AG04450 (cell line): ENCODE measurements at places on chromosomes 13 and 19.

DNA sequence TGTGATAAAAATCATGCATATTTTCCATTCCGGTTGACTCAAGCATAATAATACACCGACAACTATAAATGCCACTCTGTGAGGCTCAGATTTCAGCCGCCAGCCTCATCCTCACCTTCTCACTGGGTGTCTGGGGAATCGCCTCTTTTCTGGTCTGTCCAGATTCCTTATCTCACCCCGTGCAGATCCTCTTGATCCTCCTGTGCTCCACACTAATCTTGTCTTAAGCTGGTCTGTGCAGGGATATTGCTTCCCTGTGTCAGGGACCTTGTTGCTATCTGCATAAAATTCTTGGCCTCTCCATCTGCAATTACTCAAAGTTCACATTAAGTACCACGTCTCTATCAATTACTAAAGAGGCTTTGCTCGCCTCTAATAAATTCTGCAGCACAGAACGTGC is 116.6 kb upstream of the SPACA7 start:
- DNase-seq = no peak

DNA sequence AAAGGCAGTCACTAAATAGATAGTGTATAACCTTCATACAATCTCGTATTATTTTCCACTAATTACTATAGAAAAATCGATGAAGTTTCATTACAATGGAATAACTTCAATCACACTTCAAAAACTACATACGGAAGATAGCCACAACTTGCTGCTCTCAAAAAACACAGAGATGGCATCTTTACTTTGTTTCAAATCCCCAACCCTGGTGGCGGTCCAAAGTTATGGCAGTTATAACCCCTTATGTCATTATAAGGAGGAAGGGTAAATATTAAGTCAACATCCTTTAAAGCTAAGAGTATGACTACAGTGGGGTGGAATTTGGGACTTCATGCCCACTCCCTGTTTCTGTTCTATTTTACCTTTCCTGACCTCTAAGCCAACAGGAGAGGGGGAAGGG is 146.5 kb downstream of the LACC1 start:
- DNase-seq = no peak

GRCh38 chr13:26022538-26023292 is 29.1 kb downstream of the SHISA2 start:
- DNase-seq = no peak

DNA sequence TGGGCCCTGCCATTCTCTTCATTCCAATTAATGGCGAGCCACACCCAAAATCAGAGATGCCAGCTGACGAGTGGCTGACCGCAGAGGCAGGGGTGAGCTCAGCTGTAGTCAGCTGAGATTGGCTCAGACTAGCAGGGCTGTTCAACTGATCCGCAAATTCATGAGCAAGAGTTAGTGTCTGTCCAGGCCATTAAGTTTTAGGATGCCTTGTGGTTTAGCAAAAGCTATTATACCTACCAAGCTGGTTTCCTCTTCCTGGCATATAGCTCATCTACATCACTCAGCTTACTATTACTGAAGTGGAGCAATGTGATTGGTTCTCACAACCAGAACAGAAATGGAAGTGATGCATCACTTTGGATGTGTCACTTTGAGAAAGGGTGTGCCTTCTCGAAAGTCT is 148.7 kb downstream of the NALCN start:
- DNase-seq = no peak

DNA sequence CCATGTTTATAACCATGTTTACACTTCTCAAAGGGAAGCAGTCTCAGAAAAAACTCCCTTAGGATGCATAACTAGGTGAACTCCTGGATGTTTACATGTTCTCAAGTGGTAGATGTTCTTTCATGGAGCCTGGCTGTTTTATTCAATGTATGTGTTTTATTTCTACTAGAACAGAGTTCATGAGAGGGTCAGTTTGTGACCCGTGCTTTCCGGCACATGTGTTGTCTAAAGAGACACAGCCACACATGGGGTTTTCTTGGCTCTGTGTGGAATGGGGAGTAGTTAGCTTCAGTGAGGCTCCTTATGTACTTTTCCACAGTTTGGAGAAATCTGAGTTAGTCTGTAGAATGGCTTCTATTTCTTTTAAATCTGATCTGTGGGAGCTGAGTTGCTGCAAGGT is 60.9 kb downstream of the ATP8A2 start:
- no peak for DNase-seq

DNA sequence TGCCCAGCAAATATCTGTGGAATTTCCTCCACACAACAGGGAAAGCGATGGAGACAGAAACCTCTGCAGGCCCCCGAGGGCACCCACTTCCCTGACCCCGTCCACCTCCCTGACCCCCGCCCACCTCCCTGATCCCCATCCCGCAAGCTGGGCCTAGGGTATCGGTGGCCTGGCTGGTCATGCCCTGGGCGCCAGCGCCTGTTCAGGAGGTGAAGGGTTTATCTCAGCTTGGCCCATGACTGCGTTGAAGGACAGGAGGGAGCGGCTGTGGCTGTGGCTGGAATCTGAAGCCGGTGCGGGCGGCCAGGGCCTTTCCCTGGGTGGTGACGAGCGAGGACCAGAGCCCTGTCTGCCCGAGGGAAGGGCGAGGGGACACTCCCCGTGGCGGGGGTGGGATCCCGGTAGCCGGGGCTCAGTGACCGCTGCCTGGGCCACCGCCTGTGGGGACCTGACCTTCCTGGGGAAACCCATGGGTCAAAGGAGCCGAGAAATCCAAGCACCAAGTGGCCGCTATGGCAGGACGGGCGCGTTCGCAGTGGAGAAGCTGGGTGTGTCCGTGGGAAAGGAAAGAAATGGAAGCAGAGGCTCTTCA is 20.7 kb downstream of the GAS6 start:
- DNase-seq = no peak

- DNase-seq = no peak
These were observed 183.7 kb downstream of the COL4A1 start for GRCh38 chr13:110123041-110123809.

- peak; percentile 82 for DNase-seq
These were observed 533 bp upstream of the ATP8B3 start for GRCh38 chr19:1812426-1813191.

DNA sequence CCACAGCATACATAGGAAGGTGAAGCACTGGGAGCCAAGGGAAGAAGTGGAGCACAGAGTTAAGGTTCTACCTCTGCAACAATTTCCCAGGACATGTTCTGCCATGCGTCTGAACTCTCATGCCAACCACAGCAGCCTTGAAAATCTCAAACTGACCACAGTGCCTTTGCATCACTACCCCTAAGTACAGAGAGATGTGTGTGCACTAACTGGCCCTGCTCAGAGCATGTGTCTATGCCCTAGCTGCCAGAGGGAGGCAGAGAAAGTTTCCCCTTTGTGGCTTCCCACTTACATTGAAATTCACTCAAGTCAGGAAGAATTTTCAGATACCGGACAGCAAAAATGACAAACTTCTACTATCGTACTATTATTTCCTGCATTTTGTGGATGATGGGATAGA is 26.8 kb upstream of the WDFY2 start:
- DNase-seq = no peak

DNA sequence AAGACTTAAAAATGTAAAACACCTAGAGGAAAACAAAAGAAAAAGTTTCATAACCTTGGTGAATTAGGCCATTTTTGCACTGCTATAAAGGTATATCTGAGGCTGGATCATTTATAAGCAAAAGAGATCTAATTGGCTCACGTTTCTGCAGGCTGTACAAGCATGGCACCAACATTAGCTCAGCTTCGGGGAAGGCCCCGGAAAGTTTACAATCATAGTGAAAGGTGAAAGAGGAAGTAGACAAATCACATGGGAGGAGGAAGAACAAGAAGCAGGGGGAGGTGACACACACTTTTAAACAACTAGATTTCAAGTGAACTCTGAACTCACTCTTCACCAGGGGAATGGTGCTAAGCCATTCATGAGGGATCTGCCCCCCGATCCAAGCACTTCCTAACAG is 1358.5 kb upstream of the PCDH9 start:
- no peak for DNase-seq

DNA sequence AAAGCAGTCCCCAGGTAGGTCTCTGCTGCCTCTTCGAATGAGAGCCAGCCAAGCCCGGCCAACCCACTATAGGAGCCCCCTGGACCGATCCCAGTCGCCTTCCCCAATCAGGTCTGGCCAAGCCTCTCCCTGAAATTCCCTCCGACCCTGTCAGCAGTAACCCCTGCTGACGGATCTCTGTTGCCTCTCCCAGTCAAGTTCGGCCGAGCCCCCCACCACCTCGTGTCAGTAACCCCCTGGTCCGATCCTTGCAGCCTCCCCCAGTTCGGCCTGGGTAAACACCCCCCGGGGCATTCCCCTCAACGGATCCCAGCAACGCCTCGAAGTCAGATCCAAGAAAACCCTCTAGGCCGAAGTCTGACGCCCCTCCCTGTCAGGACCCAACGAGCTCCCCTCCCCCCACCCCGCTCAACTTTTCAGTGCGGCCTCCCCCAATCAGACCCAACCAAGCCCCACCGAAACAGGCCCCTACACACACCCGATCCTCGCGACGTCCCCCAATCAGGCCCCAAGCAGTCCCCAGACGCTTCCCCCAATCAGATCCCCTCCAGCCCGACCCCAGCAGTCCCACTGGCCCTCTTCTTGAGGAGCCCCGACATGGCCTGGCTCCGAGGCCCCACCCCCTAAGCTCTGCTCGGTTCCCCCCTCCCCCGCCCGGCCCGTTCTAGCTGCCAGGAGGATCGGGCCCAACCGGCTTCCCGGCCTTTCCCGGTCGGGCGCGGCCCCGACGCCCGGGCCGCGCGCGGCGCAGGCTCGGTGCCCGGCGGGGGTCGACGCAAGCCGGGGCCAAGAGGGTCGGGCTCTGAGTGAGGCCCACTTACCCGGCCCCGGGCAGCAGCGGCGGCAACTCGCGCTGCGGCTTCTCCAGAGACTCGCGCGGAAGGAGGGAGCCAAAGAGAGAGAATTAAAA is 1.8 kb downstream of the TNPO2 start:
- DNase-seq = peak; percentile 45

DNA sequence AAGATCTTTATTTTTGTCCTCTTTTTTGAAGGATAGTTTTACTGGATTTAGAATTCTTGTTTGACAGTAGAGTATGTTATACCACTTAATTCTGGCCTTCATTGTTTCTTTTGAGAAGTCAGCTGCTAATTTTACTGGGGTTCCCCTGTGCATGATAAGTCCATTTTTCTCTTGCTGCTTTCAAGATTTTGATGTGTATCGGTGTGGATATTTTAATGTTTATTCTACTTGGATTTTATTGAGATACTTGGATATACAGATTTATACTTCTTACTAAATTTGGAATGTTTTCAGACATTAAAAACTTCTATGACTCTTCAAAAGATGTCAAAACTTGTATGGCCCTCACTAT is 86.9 kb downstream of the URI1 start:
- no peak for DNase-seq

GRCh38 chr13:30186634-30187415 is 120.5 kb downstream of the KATNAL1 start:
- no peak for DNase-seq

DNA sequence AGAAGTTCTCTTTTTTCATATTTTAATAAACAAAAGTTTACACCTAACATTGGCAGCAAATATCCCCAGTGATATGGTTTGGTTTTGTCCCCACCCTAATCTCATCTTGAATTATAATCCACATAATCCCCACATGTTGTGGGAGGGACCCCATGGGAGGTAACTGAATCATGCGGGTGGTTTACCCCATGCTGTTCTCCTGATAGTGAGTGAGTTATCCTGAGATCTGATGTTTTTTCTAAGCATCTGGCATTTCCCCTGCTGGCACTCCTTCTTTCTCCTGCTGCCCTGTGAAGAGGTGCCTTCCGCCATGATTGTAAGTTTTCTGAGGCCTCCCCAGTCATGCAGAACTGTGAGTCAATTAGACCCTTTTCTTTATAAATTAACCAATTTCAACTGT is 214.7 kb downstream of the SLITRK1 start:
- no peak for DNase-seq

DNA sequence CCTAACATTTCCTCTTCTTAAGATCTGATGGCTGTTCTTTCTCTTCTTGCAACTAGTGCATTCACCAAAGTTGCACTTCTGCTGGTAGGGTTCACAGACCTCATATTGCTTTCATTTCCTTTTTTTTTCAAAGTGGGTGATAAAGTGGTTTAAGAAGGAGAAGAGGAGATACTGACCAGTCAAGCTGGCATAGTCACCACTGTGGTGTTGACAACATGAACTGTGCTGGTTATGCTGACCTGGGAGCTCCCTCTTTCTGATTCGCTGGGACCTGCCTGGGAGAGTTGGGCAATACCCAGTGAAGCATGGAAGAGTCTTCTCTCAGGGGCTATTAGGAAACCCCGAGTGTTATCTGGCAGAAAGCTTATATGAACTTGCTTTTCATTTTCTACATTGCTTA is 222.9 kb downstream of the SLITRK5 start:
- no peak for DNase-seq

- DNase-seq = no peak
These were observed 32.2 kb upstream of the ZNF726 start for GRCh38 chr19:23882493-23882892.

- no peak for DNase-seq
These were observed 23.9 kb upstream of the METTL21C start for GRCh38 chr13:102718746-102719145.

DNA sequence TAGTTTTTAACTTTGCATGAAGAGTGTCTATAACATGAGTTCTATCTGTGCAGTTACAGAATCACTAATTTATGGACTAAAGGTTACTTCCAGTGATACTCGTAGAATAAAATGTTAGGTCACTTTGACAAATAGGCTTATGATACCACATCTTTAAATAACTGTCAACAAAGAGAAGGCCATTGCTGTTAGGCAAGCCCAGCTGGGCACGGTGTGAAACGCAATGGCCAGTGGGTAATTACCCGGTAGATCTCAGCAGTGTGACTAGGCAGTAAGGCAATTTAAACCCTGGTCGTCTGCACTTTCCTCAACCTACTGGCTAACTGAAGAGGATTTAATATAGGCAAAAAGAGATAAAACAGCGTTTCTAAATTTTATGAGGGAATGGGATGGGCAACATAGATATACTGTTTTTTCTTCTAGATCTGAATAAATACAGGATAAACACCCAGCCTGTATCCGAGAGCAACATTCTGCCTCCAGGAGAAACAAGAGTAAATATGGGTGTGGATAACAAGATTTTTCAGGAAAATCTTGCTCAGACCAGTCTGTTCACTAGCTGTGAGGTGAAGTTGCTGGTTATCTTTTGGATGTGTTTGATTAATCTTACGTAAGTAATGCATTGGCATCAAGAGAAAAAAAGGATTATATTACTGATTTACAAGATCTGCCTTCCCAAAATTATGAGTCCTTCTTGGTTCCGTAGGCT is 631.3 kb downstream of the EFNB2 start:
- no peak for DNase-seq

DNA sequence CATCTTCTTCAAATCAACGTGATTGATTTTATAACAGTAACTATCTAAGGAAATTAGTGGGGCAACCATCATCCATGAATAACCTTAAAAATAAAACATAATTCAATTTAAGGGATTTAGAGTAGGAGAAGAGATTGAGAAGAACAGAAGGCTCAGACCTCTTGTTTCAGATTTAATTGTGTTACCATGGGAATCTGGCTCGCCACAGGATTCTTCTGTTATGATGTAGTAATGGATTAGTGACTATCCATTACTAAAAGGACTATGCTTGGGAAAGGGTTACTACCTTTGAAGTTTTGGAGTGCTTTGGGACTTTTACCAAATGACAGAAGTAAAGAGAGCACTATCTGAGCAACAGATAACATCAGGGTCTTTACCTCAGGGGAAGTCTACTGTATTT is 13.2 kb downstream of the FREM2 start:
- DNase-seq = no peak
